Hepatic stellate cell (primary cell): ENCODE measurements at places on chromosomes 4 and X.
A peak's percentile ranks its signal among the peaks of the same experiment; 100 is the strongest.

DNA sequence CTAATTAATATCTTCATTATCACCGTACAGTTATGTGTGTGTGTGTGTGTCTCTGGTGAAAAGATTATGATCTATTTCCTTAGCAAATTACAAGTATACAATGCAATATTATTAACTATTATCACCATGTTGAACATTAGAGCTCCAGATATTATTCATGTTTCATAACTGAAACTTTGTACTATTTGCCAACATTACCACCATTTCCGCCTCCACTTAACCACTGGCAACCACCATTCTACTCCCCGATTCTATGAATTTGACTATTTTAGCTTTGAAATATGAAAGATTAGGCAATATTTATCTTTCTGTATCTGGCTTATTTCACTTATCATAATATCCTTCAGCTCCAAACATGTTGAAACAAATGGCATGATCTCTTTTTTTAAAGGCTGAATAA is 717.9 kb downstream of the ARAP2 start:
- no peak for DNase-seq

DNA sequence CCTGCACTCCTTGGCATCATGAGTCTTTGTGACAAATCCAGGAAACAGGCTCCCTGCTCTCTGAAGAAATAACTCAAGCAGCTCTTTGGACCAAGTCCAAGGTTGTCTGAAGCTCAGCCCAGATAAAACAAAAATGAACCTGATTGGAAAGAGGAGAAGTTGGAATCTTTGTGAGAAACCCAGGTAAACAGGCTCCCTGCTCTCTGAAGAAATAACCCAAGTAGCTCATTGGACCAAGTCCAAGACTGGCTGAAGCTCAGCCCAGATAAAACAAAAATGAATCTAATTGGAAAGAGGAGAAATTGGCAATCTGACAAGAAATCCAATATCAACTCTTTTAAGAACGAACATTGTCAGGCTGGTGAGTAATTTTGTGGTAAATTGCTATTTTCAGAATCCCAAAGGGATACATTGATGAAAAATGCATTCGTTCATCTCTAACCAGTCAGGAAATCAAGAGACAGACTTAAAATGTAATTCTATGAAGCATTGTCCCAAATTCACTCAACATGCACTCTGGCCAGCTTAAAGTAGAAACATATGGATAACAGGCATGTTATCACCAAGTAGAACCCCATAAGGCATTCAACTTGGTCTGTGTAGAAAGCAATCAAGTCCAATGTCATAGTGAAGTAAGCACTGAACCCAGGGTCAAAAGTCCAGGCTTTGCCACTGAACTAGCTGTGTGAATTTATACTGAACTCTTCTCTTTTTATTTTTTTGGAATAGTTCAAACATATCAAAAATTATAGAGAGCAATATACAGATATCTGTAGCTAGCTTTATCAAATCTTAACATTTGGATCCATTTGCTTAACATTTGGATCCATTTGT is 16.8 kb upstream of the NFXL1 start:
- DNase-seq = peak; percentile 21

- no peak for DNase-seq
Observed at GRCh38 chr4:145868637-145869409, 69.8 kb downstream of the ZNF827 start.

DNA sequence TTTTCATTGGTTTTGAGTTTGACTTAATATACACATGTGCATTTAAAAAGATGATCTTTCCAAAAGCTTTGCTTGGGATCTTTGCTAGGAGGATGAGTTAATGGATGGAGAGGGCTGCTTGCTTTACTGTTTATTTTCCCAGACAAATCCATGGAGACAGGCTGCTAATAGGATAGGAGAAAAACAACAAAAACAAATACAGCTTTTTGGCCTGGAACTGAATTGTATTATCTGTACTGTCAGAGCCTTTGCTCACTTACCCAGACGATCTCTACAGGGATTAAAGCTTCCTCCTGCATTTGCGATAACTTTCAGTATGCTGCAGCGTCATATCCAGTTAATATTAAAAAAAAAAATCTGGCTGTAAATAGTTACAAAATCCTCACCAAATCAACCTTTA is 190.8 kb upstream of the NUDT6 start:
- DNase-seq = no peak

- DNase-seq = no peak
Observed at GRCh38 chrX:118974908-118975671, 672 bp downstream of the LONRF3 start.

GRCh38 chr4:37998226-37998625 is 38.0 kb downstream of the PTTG2 start:
- DNase-seq = no peak

DNA sequence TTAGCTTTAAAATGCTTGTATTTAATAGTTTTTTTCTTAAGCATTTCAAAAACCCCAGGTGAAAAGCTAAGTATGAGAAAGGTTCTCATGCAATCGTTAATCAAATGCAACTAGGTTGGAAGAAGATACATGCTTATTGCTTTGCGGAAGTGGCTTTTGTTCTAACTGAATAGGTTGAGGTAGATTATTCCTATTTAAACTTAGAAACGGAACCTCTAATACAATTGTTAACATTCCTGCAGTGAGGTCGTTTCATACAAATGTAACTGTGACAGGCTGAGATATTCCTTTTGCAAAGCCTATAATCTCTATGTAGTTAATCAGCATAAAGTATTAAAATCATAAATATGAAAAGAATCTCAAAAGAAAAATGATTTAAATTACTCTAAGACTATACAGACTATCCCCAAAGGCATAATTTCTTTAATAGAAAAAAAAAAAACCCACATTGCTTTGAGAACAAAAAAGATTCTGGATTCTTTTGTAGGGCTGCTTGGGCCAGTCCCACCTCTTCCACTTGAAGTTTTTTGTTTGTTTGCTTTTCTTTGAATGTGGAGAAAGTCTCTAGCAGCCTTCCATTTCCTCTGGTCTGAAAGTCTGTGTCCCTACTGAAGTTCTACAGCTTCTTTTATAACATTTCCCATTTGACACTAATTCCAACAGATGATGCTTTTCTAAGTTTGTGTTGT is 25.6 kb upstream of the SORBS2 start:
- DNase-seq = no peak
